ENCODE measurements at places on chromosomes 6 and 20. TPM values are rescaled to one million over a fixed set of nuclear protein-coding genes. Genes with fewer than 3 reads are reported as not detected.

Gene POLR1H
- total RNA-seq: 45.3 TPM

Gene PAK5
- not detected for total RNA-seq

Gene DLL1
- 4.3 TPM for total RNA-seq

Gene SNAP25
- not detected for total RNA-seq

Gene LEMD2
- total RNA-seq: 33.1 TPM

Gene SPINT3
- not detected for total RNA-seq

Gene PRDM1
- 13.1 TPM for total RNA-seq

Gene CCN5
- not detected for total RNA-seq

Gene FAM83C
- not detected for total RNA-seq

Gene ZSCAN31
- total RNA-seq: 3.0 TPM

Gene GLP1R
- total RNA-seq: 0.56 TPM

Gene NECAB3
- 12.0 TPM for total RNA-seq

Gene OXT
- 0.47 TPM for total RNA-seq

Gene VGLL2
- total RNA-seq: not detected

Gene SLC17A3
- not detected for total RNA-seq

Gene ADGRG6
- total RNA-seq: 1.5 TPM

Gene RIMS4
- total RNA-seq: not detected

Gene SLC2A10
- total RNA-seq: 0.08 TPM

Gene CDH22
- 0.12 TPM for total RNA-seq

Gene LST1
- 29.1 TPM for total RNA-seq

Gene METTL24
- 0.26 TPM for total RNA-seq

Measured in activated naive CD8-positive, alpha-beta T cell treated with anti-CD3 and anti-CD28 coated beads for 36 hours (primary cell).